Activated T-helper 1 cell treated with Interleukin-2 at 50 U/mL for 16 hours (primary cell): ENCODE measurements at places on chromosomes 11 and 22.

DNA sequence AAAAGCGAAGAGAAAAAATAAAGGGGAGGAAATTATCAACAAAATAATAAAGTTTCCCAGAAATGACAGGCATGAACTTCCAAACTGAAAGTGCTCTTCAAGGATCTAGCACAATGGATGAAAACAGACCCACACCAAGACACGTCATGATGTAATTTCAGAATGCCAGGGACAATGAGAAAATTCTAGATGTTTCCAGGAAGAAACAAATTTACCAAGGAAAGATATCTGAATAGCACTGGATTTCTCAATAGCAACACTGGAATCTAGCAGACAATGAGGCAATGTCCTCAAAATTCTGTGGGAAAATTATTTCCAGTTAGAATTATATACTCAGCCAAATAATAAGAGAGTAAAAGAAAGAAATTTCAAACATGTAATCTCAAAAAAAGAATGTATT lies 46.0 kb downstream of the DENND5A start:
- no peak for DNase-seq

- no peak for DNase-seq
These were observed 21.8 kb upstream of the SLC22A24 start for GRCh38 chr11:63165706-63166310.

DNA sequence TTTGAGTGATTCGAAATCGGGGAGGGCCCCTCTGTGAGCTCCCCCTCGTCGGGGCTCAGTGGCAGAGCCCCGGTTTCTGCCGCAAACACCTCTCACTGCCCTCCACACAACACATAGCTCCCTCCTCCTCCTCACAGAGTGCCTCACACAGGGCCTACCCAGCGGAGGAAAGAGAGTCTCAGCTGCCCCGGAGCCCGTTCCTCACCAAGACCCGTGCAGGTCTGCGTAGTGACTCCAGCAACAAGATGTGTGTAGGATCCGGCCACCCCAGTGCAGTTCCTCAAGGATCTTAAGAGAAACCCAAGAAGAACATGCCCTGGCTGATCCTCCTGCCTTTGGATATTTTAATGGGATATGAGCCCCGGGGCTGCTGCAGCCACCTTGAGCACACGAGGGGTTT lies 238.4 kb downstream of the BRD1 start:
- DNase-seq, result no peak

DNA sequence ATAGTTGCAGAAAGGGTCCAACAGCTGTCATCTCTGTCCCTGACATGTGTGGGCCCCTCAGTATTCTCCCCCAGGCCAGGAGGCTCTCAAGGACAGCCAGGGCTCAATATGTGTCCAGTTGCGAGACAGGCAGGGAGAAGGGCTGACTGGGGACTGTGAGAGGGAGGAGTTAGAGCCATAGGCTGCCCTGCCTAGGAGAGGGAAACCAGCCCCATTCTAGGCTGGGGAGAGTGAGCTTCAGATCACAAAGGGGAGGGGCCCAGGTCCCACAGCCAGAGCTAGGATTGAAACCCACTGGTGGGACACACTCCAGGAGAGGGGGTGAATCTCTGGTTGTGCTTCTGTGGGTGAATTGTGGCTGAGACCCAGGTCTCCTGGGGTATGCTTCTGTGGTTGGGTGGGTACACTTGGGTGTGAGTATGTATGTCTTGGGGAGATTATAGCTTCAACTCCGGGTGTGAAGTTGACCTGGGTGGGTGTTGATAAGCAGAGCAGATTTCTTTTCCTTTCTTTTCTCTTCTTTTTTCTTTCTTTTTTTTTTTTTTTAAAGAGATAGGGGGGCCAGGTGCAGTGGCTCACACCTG lies 2.1 kb upstream of the CARNS1 start:
- DNase-seq, result no peak

DNA sequence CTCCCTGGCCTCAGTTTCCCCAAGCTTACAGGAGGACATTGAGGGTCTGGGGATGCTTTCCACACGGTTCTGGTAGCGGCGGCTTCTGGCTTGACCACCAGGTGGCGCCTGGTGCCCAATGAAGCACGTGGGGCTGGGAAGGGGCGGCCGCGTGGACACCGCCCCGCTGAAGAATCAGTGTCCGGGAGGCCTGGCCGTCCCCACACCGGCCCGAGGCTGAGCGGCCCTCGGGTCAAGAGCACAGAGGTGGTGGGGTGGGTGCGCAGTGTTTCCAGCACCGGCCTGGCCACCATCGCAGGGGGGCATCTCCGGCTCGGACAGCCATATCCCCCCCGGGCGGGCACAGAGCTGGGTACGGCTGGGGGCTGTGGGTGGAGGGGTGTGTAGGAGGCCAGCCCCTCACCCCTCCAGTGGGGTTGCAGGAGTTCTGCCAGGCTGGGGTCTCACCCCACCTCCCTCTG lies 27.8 kb upstream of the PPARA start:
- DNase-seq, result peak; percentile 41

DNA sequence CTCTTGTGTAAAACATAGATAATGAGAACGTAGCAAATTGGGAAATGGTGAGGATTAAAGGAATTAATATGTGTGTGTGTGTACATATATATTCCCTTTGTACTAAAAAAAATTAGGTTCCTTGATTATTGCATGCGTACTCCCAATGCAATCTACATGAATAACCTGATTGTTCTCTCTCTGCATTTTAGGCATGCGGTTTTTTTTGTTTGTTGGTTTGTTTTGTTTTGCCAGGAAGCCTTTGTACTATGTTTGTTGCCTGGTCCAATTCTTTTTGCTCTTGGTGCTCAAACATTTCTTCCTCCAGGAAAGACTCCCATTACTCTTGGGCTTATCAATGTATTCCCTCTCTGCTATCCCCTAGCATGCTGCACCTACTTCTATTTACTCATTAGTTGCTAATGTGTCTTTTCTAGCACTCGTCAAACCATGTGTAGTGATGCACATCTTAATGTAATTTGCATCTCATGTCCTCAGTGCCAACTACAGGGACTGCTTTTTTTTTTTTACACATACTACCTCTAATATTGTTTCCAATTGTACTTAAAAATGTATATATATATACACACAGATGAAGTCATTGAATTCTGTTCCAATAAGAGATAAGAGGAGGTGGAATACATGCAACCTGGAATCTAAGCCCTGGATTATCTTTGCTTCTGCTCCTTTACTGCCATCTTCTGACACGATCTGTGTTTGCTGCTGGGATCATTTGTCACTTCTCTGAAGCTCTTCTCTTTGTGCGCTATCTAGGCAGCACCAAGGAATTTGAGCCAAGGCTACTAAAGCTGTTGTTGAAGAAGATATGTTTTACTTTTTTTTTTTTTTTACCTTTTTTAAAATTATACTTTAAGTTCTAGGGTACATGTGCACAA lies 197.2 kb upstream of the ANO3 start:
- no peak for DNase-seq

DNA sequence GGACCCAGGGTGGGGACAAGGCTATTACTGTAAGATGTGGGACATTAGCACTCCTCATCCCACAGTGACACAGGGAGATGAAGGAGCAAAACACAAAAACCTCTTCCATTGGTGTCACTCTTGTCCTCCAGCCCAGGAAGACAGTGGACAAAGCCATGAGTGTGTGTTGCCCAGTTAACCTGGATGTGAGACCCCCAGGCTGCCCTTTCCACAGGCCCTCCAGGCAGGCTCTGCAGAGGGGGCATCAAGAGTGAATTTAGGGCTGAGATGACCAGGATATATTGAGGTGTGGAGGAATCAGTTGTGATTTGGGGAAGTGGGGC lies 111.3 kb downstream of the GGTLC2 start:
- no peak for DNase-seq

- peak; percentile 73 for DNase-seq
These were observed 1.8 kb upstream of the RASGRP2 start for GRCh38 chr11:64745521-64746328.
